ENCODE measurements at places on chromosomes 2 and 18. TPM values are rescaled to one million over a fixed set of nuclear protein-coding genes. Genes with fewer than 3 reads are reported as not detected.

Gene SIX2
- 0.39 TPM for total RNA-seq

Gene NDC80
- 9.8 TPM for total RNA-seq

Gene SPC25
- total RNA-seq: 8.2 TPM

Gene NT5C1B
- total RNA-seq: not detected

Gene LCLAT1
- total RNA-seq: 14.5 TPM

All from skin of body (tissue), 3 donors.